Cortex of kidney (tissue), 1 donor: ENCODE measurements at places on chromosomes 4 and X.

DNA sequence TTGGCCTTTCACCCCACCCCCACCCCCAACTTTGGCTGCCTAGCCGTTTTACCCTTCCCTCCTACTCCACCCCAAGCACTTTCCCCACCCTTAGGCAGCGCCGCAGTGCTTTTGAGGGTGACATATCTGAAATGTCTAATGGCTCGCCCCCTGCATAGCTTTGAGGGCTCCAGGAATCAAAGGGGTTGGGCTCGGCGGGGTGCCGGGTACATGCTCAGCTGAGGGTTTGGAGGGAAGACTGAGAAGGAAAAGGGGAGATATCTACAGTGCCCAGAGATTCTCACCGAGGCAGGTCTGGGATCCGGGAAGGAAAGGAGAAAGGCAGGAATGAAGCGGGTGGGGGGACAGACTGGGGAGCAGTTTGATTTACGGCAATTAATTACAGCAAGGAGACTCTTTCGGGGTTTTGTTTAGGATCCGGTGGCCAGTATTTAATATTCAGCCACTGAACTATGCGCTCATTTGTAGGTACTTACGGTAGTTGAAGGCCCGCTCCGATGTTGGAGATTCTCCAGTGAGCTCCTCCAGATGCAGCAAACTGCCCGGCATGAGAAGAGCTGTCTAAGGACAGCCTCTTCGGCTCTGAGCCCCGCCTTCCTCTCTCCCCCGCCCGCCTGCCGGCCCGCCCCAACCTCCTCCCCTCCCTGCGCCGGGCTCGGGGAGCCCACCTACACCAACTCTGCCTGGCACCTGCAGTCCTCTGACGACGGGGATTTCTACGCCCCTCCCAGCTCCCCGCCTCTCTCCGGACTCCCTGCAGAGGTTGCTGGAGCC is at the start of gene IGSF1:
Gene IGSF1, minus strand, starts transcription at position 569 of the 774 bp plus-strand sequence. CDS start 2,632 bp downstream, outside the sequence.
- no peak for DNase-seq

DNA sequence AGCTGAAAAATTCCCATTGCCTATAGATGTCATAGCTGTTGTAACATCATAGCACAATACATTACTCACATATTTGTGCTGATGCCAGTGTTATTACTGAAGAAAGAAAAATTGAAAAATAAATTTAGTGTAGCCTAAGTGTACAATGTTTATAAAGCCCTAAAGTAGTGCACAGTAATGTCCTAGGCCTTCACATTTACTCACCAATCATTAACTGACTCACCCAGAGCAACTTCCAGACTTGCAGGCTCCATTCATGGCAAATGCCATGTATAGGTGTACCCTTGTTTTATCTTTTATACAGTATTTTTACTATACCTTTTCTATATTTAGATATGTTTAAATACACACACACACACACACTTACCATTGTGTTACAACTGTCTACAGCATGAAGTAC is 265.4 kb upstream of the MAGEB18 start:
- DNase-seq = no peak

DNA sequence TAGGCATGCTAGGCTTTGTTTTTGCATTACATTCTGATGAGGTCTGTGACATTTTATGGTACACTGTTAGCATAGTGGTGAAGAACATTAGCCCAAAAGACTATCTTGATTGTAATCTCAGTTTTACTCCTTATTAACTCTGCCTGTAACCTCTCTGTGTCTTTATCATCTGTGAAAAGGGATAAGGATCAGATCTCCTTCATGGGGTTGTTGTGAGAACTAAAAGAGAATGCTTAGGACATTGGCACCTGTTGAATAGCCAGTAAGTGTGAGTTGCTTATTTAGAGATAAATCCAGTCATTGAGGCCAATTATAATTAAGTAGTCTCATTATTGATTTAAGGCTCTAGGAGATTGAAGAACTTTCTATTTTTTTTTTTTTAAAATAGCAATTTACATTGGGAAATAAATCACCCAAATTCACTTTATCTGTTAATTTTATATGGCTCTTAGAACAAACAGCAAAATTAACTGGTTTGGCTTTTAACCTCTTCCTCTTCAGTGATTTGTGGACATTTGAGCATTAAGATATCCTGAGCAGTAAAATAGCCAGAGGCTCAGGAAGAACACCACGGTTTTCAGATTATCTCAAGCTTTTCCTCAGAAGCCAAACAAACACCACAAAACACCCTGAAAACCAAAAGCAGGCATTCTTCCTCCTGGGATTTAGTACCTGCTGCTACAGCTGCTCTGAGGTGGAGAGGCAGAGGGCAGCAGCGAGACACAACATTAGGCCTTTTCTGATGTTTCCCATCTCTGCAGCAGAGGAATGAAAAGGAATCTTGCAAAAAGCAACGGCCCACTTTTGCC is 192.9 kb downstream of the ARHGAP10 start:
- no peak for DNase-seq

DNA sequence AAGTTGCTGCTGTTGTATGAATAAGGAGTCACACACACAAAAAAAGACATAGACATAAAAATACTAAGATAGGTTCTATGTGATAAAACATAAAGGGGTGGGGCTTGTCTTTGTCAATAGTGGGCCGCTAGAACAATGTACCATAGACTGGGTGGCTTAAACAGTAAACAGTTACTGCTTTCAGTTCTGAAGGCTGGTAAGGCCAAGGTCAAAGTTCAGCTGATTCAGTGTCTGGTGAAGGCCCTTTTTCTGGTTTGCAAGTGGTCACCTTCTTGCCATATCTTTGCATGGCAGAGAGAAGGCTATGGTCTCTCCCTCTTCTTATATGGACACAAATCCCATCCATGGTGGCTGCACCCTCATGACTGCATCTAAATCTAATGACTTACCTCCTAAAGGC is 1980.7 kb downstream of the PCDH7 start:
- no peak for DNase-seq

DNA sequence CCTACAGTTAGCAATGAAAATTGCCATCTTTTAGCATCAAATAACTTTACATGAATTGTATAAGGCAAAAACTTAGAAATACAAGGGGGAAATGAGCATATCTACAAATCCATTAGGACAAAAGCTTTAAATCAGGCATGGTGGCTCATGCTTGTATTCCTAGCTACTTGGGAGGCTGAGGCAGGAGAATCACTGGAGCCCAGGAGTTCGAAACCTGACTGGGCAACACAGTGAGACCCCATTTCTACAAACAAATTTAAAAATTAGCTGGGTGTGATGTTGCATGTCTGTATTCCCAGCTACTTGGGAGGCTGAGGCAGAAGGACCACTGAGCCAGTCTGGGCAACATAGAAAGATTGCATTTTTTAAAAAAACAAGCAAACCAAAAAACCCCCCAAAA is 61.3 kb downstream of the EIF4E start:
- no peak for DNase-seq

- no peak for DNase-seq
Observed at GRCh38 chrX:95764972-95765451, 919.6 kb upstream of the DIAPH2 start.

- DNase-seq = no peak
Observed at GRCh38 chr4:79273915-79274314, 51.9 kb downstream of the NAA11 start.

DNA sequence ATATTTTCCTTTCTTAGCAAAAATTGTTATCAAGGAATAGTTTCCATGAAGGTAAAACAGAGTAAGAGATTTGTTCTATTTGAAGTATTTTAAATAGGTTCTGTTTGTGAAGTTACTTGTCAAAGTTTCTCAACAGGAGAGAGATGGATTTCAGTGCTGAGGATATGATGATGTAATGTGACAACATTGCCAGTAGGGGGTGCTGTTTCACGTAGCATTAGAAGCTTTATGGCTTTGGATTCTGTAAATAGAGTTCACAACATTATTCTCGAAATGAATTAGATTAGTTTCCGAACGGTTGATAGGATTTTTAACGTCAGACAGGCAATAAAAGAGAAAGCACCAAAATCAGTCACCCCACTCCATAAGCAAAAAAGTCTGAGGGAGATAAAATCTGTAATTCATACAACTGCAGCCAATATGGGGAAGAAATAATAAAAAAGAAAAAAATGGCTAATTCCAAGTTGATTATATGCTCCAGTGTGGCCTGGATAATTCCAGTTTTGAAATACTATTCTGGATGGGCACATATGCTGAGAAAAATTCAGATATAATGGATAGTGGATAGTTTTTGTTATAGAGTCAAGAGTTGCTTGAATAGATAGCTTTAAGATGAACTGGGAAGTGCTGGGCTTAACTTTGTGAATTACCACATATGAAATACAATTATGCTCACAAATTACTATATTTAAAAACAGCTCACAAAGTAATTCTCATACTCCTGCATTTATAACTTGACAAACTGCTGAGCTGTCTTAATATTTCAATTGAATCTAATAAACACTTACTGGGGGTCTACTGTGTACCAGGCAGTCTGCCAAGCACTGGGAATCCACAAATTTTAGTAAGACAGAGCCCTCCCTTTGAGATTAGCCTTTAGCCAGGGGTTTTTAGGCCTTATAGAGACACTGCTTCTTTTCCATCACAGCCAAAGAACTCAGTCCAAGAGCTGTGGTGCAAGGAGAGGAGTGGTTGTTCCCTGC is 109.1 kb downstream of the GPAT3 start:
- DNase-seq = no peak

DNA sequence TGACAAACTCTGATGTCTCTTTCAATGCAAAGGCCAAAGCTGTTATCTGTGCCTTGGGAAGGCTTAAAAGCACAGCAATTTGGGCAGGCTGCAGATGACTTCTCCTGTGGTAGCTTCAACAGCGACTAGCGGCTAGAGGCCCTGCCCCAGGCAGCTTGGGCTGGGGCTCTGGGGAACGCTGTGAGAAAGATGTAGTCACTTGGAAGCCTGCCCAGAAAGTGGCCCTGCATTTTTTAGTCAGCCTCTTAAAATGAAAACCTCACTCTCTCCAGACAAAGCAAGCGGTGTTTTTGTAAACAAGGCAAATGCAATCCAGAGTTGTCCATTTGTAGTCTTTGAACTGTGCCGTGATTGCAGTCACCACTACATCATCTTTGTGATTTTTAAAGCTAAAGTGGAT is 27.5 kb downstream of the PCYT1B start:
- no peak for DNase-seq

- no peak for DNase-seq
Observed at GRCh38 chr4:78512357-78512920, 39.1 kb upstream of the ANXA3 start.

DNA sequence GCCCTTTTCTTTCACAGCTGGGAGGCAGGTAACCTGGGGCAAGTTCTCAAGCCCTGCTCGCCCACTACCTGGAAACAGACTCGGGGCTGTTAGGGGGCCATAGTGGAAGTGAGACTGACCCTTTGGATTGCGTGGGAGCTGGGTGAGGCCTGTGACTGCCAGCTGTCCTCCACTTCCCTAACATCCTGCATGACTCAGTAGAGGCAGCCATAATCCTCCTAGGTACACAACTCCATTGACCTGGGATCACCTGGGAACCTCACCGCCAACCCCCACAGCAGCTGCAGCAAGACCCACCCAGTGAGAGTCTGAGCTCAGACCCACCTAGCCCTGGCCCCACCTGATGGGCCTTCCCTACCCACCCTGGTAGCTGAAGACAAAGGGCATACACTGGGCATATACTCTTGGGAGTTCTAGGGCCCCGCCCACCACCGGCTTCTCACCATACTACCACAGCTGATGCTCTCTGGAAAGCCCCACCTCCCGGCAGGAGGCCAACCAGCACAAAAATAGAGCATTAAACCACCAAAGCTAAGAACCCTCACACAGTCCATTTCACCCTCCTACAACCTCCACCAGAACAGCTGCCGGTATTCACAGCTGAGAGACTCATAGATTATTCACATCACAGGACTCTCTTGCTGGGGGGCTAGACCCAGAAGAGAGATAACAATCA is 61.1 kb upstream of the DCTD start:
- DNase-seq = no peak

DNA sequence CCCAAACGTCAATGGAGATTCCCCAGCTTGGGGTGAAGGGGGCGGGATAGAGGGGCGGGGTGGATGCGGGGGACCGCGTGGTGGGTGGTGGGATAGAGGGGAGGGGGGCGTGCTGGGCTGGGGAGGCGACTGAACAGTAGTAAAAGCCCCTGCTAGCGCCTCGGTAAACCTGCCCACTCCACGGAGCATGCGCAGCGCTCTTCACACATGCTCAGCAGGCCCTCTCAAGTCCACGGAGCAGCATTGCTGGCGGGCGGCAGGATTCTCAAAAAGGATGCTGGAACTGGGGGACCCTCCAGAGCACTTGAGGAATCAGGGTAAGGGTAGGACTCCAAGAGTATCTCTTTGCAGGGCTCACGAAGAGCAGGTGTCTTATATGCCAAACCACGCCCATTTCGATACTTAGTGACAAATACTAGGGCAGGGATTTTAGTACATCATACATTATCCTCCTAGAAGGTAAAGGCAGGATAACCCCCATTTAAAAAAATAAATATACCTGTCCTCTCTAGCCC is 378 bp upstream of the RPS6KA6 start:
- no peak for DNase-seq

- DNase-seq = no peak
Observed at GRCh38 chr4:149293046-149293649, 522.5 kb downstream of the IQCM start.

GRCh38 chrX:117645639-117646038 is 471.0 kb downstream of the KLHL13 start:
- DNase-seq = no peak

DNA sequence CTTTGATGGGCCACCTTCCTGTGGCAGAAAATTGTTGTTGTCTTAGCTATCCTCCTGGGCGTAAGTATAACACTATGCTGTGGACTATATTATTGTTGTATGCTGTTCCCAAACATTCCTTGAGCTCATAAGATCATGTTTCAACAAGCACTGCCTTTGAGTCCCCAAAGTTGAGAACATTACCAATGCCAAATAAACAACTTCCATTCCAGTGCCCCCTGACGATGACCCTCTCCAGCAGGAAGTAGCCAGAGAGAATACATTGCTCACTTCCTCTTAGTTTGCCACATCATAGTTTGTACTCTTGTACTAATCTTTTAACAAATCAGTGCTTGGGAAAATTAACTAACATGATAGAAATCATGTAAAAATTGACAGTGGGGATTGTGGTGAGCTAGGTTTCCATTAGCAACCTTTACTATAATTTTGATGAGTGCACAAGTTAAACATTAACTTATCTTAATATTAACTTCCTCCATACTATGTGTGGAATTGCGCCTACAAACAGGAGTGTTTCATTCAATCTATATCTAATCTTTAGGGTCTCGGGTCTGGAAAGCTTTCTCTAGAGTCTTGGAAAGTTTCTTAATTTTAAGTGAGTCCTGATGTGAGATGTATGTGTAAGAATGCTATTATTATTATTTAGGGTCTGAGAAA is 20.3 kb upstream of the DHX15 start:
- DNase-seq = no peak

DNA sequence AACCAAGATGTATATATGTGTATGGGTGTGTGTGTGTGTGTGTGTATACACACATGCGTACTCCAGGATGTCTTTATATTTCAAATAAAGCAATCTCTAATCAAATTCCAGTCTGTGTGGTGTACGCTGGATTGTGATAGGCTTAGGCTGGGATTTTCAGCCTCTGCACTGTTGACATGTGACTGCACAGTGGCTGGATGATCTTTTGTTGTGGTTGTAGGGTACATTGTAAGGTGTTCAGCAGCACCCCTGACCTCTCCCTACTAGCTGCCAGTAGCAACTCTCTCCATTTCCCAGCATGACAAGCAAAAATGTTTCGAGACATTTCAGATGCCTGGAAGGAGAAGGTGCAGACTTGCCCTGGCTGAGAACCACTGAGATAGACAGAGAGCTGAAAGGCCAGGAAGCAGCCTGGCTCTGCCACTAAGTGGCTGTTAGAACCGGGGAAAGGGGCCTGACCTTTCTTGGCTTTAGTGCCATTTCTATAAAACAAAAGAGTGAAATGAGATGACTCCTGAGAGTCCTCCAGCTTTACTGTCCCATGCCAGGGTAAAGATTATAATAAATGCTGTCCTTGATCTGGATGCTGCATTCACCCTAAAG is 10.5 kb downstream of the PGM2 start:
- DNase-seq = no peak

- no peak for DNase-seq
Observed at GRCh38 chr4:75995727-75996126, 5.0 kb upstream of the SDAD1 start.
